ENCODE measurements at places on chromosomes 7 and 10. TPM values are rescaled to one million over a fixed set of nuclear protein-coding genes. Genes with fewer than 3 reads are reported as not detected.

CCT6A gene
- total RNA-seq, result 292 TPM

SEC31B gene
- total RNA-seq, result 3.9 TPM

ACTA2 gene
- 22.8 TPM for total RNA-seq

ATP6V0A4 gene
- 7.7 TPM for total RNA-seq

CRHR2 gene
- total RNA-seq, result not detected

NEUROD6 gene
- total RNA-seq, result not detected

CREM gene
- total RNA-seq, result 147 TPM

KCNH2 gene
- total RNA-seq, result not detected

GARIN1A gene
- total RNA-seq, result 1.1 TPM

SPDYE2 gene
- not detected for total RNA-seq

NUPR2 gene
- total RNA-seq, result not detected

ZNF277 gene
- total RNA-seq, result 24.0 TPM

TMEM140 gene
- total RNA-seq, result 32.7 TPM

VAX1 gene
- total RNA-seq, result not detected

ITGB8 gene
- total RNA-seq, result 351 TPM

CXCL12 gene
- total RNA-seq, result 6.5 TPM

C10orf53 gene
- total RNA-seq, result not detected

PLXDC2 gene
- 1.00 TPM for total RNA-seq

WIPF3 gene
- not detected for total RNA-seq

RBAK gene
- 9.6 TPM for total RNA-seq

CTAGE15 gene
- total RNA-seq, result not detected

GPER1 gene
- total RNA-seq, result 3.7 TPM

MBLAC1 gene
- 2.3 TPM for total RNA-seq

ANKRD61 gene
- total RNA-seq, result not detected

HSPB1 gene
- total RNA-seq, result 76.3 TPM

ZNF488 gene
- total RNA-seq, result under 0.01 TPM

LRRC17 gene
- 0.15 TPM for total RNA-seq

SLC26A3 gene
- total RNA-seq, result not detected

GPR37 gene
- total RNA-seq, result 3.1 TPM

VWDE gene
- not detected for total RNA-seq

STEAP1 gene
- 7.9 TPM for total RNA-seq

HILPDA gene
- total RNA-seq, result 4.8 TPM

RNLS gene
- 13.1 TPM for total RNA-seq

CTBP2 gene
- 108 TPM for total RNA-seq

GRID1 gene
- not detected for total RNA-seq

NUTM2E gene
- total RNA-seq, result under 0.01 TPM

HGF gene
- under 0.01 TPM for total RNA-seq

LIPF gene
- total RNA-seq, result not detected

TFPI2 gene
- total RNA-seq, result 3.4 TPM

FRA10AC1 gene
- 20.6 TPM for total RNA-seq

HTRA1 gene
- total RNA-seq, result 84.3 TPM
